ENCODE measurements at places on chromosomes 3 and 15.
A peak's percentile ranks its signal among the peaks of the same experiment; 100 is the strongest.

GRCh38 chr3:49867400-49867799, 2.3 kb downstream of the CAMKV start:
- H3K36me3 ChIP-seq = no peaks in the 10 kb centered on the region
- H3K4me3 ChIP-seq = no peak overlapping the region
- no peak for DNase-seq
- peaks cover 25% of the 10 kb centered on the region for H3K27me3 ChIP-seq
- H3K4me1 ChIP-seq = peaks cover 6% of the 10 kb centered on the region
- no peak overlapping the region for H3K27ac ChIP-seq

- H3K4me3 ChIP-seq = no peak overlapping the region
- no peaks in the 10 kb centered on the region for H3K36me3 ChIP-seq
- H3K4me1 ChIP-seq = no peaks in the 10 kb centered on the region
Observed at GRCh38 chr15:24823473-24823872, 131.3 kb upstream of the SNRPN start.

GRCh38 chr15:67303490-67304363, 49.1 kb downstream of the IQCH start:
- no peaks in the 10 kb centered on the region for H3K36me3 ChIP-seq
- DNase-seq = peak; percentile 38
- H3K27ac ChIP-seq = no peak overlapping the region
- no peaks in the 10 kb centered on the region for H3K4me1 ChIP-seq

DNA sequence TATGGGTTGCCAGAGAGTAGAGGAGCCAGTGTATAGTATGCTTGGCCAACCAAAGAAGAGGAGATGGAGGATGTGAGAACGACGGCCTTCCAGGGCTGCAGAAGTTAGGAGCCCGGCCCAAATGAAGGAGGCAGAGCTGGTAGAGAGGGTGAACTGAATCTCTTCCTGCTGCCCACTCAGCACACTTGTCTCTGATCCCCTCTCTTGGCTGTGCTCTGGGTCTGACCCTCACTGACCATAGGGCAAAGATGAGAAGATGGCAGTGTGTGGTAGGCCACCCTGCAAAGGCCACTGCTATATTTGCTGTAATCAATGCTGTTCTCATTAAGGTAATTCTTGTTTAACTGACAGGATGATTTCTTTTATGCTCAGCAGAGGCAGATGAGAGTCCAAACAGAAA, 256.0 kb downstream of the OCA2 start:
- no peak overlapping the region for H3K4me3 ChIP-seq
- H3K27me3 ChIP-seq = no peaks in the 10 kb centered on the region
- no peaks in the 10 kb centered on the region for H3K36me3 ChIP-seq
- no peak for DNase-seq
- no peaks in the 10 kb centered on the region for H3K4me1 ChIP-seq

- H3K36me3 ChIP-seq = no peaks in the 10 kb centered on the region
- H3K27ac ChIP-seq = no peak overlapping the region
- H3K27me3 ChIP-seq = no peaks in the 10 kb centered on the region
- no peak overlapping the region for H3K4me3 ChIP-seq
Observed at GRCh38 chr3:71511446-71511845, 72.1 kb downstream of the FOXP1 start.

DNA sequence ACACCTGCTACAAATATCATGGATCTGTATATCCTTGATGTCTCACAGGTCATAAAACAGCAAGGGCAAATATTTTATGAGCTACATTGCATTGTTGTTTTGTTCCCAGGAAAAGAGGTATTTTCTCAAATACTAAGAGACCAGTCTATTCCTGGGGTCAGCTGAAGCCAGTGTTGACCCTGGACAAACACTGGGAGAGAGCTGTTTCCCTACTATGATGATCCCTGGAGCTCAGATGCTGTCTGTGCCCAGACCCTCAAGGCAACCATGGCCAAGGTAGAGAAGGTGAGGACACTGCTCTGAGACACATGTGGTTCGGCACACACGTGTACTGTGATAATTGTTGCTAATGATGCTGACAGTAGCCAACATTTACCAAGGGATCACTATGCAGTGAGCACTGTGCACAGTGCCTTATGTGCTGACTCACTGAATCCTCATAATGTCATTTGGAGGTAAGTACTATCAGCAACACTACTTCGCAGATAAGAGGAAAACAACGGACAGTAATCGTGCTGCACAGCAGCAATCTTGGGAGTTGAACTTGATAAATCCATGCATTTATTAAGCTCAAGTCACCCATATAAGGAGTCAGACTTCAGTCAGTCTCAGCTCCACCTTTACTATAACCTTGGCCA, 943.6 kb downstream of the FHIT start:
- H3K4me3 ChIP-seq = no peak overlapping the region
- H3K36me3 ChIP-seq = no peaks in the 10 kb centered on the region
- DNase-seq = no peak
- H3K27me3 ChIP-seq = no peaks in the 10 kb centered on the region
- no peak overlapping the region for H3K27ac ChIP-seq
- no peaks in the 10 kb centered on the region for H3K4me1 ChIP-seq

All from CD8-positive, alpha-beta memory T cell (primary cell).